ENCODE measurements at places on chromosomes 5 and 9. TPM values are rescaled to one million over a fixed set of nuclear protein-coding genes. Genes with fewer than 3 reads are reported as not detected.
A peak's percentile ranks its signal among the peaks of the same experiment; 100 is the strongest.

- DNase-seq = no peak
These were observed 4.5 kb downstream of the NFIB start for GRCh38 chr9:14309403-14309802.

The SPINK4 gene
- total RNA-seq = not detected

- DNase-seq = peak; percentile 83
These were observed 3.6 kb upstream of the PSMD5 start for GRCh38 chr9:120846251-120846889.

The NR2F1-AS1 gene
- total RNA-seq = not detected

GRCh38 chr5:36728697-36729543, 122.5 kb downstream of the SLC1A3 start:
- no peak for DNase-seq

- no peak for DNase-seq
These were observed 377.7 kb downstream of the PIK3R1 start for GRCh38 chr5:68593211-68593671.

Measured in natural killer cell (primary cell).